Breast epithelium (tissue), 4 donors: ENCODE measurements at places on chromosomes 11 and 22.

DNA sequence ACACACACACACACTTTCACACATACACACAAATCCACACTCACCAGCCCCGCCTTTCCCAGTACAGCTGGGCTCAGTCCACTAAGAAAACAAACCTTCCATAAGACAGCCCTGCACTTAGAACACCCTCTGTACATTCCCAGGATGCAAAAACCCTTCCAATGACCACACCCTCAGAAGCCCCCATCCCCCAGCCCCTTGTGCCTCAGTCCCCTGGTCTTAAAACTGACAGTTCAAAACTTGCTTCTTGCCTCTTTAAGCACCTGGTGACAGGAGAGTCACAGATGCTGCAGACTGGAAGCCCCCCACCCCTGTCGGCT, 23.0 kb downstream of the APLNR start:
- peak overlapping the region; percentile 68 for H3K27ac ChIP-seq
- DNase-seq = no peak
- H3K4me3 ChIP-seq = no peak overlapping the region
- no peaks in the 10 kb centered on the region for H3K4me1 ChIP-seq
- H3K36me3 ChIP-seq = no peaks in the 10 kb centered on the region
- no peaks in the 10 kb centered on the region for H3K27me3 ChIP-seq

DNA sequence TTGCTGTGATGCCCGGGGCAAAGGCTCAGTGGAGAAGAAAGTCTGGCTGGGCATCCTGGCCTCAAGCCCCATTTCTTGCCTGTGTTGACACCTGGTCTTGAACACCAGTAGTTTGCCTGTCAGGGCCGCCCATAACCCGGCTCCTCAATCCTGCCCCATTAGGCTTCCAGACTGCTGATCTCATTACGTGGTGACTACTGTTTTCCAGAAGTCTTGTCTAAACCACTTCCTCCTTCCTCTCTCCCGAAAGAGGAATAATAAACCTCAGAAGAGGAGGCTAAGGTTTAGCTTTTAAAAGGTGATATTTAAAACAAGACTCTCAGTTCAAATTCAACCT, 97.7 kb downstream of the CD44 start:
- H3K27me3 ChIP-seq = no peaks in the 10 kb centered on the region
- peak; percentile 61 for DNase-seq
- H3K27ac ChIP-seq = peak overlapping the region; percentile 70
- H3K36me3 ChIP-seq = no peaks in the 10 kb centered on the region
- H3K4me3 ChIP-seq = no peak overlapping the region

GRCh38 chr11:75841739-75842138, 26.7 kb downstream of the UVRAG start:
- H3K27ac ChIP-seq = no peak overlapping the region
- H3K4me3 ChIP-seq = no peak overlapping the region
- no peak for DNase-seq
- no peaks in the 10 kb centered on the region for H3K27me3 ChIP-seq
- H3K36me3 ChIP-seq = no peaks in the 10 kb centered on the region
- H3K4me1 ChIP-seq = no peaks in the 10 kb centered on the region

DNA sequence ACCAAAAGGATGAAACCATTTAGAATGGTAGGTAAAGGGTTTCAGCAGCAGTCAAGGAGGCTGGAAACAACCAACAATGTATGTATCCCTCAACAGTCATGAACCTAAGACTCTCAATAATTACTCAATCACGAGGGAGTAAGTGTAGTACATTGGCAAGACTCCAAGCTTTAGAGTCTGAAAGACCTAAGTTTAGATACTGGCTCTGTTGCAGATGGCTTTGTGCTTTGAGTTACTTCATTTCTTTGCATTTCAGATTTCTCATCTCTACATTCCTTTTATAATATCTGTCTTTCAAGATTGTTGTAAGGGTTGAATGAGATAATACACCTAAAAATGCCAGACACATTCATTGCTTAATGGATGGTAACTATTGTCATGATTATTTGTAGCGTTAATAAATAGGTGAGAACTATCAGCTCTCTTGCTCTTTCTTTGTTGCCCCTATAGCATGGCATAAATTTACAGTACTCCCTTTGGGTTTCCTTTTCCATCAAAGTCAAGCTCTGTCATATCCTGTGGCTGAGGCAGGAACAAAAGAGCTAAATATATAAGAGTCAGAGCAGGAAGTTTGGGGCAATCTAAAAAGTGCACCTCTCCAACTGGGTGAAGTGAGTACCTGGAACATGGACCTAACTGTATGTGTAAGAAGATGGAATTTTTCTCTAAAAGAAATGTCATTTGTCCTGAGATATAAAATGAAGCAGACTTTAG, 228.2 kb upstream of the ZC3H12C start:
- no peak overlapping the region for H3K27ac ChIP-seq
- no peak overlapping the region for H3K4me3 ChIP-seq
- H3K27me3 ChIP-seq = no peaks in the 10 kb centered on the region

GRCh38 chr22:26957897-26958296, 300.5 kb downstream of the MIAT start:
- no peak for DNase-seq
- no peaks in the 10 kb centered on the region for H3K27me3 ChIP-seq
- no peaks in the 10 kb centered on the region for H3K36me3 ChIP-seq
- H3K27ac ChIP-seq = no peak overlapping the region
- H3K4me1 ChIP-seq = no peaks in the 10 kb centered on the region

- no peak overlapping the region for H3K4me3 ChIP-seq
- H3K4me1 ChIP-seq = no peaks in the 10 kb centered on the region
- no peaks in the 10 kb centered on the region for H3K27me3 ChIP-seq
- no peak for DNase-seq
These were observed 25.0 kb downstream of the USP35 start for GRCh38 chr11:78213526-78214330.

- no peak within 1 kb of the TSS for H3K27ac ChIP-seq
- H3K27me3 ChIP-seq = no peaks in the 10 kb centered on the region
- no peaks in the 10 kb centered on the region for H3K36me3 ChIP-seq
These were observed at the start of gene GALR3 for GRCh38 chr22:37823134-37823985. TSS of gene GALR3 (plus strand) at chr22:37823382. CDS start at chr22:37823407, 25 bp downstream.
